ENCODE measurements at places on chromosomes 4 and X.

DNA sequence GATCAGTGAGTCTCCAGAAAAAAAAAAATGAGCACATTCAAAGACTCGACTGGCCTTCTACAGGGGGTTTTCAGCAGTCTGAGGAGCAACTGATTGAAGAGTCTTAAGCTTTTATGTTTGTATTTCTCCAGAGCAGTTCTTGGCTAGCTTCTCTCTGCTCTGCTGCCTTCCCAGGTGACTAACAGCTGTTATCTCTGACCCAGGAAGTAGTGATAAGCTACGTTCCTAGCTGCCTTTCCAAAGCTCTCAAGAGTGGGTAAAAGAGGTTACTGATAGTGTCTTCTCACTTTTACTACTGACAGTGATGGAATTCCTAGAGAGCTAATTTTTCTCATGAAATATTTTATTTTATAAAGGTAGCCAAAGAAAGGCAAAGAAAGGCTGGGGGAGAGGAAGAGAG, 66.6 kb downstream of the ENOX2 start:
- DNase-seq, result no peak

DNA sequence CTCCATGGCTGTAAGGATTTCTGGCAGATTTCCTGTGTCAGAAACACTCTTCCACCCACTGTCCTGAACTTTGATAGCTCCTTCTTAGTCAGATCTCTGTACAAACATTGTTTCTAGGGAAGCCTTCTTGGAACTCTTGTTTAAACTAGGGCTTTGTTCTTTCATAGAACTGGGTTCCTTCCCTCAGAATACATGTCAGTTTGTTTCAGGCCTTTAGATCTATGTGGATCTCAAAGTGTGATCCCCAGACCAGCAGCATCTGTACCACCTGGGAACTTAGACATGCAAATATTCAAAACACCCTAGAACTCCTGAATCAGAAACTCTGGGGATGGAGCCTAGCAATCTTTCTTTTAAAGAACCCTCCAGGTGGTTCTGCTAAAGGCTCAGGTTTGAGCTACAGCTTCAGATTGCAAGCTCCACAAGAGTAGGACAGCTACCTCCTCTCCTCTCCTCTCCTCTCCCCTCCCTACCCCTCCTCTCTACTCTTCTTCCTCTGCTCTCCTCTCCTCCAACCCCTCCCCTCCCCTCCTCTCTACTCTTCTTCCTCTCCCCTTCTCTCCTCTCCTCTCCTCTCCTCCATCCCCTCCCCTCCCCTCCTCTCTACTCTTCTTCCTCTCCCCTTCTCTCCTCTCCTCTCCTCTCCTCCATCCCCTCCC, 12.7 kb downstream of the RASSF6 start:
- DNase-seq, result no peak

GRCh38 chr4:99356992-99357391, 4.4 kb upstream of the ADH1C start:
- no peak for DNase-seq

DNA sequence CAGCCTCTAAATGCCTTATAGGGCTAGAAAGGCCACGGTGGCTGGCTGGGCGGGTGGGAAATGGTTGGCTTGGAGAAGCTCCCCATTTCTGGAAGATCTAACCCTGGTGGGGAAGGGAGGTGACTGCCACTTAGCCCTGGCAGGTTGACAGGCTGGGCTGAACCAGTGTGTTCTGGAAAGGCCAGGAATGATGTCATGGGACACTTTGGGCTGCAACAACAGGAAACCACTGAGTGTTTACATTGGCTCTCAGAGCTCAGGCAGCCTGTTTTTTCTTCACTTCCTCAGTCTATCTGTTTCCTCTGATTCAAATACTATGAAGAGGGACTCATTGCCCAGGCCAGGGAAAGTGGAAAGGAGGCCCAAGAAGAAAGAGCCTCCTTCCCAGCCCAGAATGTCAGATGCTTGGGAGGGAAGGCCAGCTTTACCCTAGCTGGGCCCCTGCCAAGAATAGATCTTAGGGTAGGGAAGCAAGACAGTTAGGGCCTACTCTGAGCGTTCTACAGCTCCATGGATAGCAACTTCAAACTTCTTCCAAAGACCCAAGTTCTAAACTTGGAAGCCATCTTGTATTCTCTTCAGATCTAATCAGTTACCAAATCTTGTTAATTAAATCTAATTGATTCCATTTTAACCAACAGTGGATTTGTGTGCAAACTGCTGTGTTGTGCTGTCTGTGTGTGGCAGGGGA, 65.8 kb upstream of the MSN start:
- no peak for DNase-seq
